ENCODE measurements at places on chromosomes 7 and 10. TPM values are rescaled to one million over a fixed set of nuclear protein-coding genes. Genes with fewer than 3 reads are reported as not detected.

The UPP1 gene
- 8.3 TPM for polyA plus RNA-seq

The VWA2 gene
- not detected for polyA plus RNA-seq

The CYP26C1 gene
- polyA plus RNA-seq, result not detected

The LMOD2 gene
- polyA plus RNA-seq, result not detected

The AGR2 gene
- 0.60 TPM for polyA plus RNA-seq

The CALCR gene
- not detected for polyA plus RNA-seq

The RAMP3 gene
- not detected for polyA plus RNA-seq

The TBC1D12 gene
- polyA plus RNA-seq, result 4.1 TPM

The SPDYE1 gene
- polyA plus RNA-seq, result not detected

- no peak for DNase-seq
Observed at GRCh38 chr7:100467638-100468373, 3.7 kb upstream of the SPACDR start.

DNA sequence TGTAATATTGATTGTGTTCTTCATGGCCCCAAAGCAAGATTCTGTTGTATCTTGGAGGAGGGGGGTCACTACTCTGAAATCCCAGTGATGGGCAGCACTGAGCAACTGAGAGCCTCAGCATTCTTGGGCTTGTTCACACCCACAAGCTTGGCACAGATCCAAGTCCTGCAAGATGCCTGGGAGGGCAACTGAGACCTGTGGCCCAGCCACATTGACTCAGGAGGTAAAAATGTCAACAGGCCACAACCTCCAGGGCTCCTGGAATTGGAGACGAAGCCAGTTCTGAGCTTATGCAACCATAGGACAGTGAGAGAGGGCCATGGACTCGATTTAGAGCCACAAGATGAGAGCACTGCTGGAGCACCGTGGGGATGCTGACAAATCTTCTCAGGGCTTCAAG, 3.1 kb upstream of the DOCK1 start:
- peak; percentile 26 for DNase-seq

DNA sequence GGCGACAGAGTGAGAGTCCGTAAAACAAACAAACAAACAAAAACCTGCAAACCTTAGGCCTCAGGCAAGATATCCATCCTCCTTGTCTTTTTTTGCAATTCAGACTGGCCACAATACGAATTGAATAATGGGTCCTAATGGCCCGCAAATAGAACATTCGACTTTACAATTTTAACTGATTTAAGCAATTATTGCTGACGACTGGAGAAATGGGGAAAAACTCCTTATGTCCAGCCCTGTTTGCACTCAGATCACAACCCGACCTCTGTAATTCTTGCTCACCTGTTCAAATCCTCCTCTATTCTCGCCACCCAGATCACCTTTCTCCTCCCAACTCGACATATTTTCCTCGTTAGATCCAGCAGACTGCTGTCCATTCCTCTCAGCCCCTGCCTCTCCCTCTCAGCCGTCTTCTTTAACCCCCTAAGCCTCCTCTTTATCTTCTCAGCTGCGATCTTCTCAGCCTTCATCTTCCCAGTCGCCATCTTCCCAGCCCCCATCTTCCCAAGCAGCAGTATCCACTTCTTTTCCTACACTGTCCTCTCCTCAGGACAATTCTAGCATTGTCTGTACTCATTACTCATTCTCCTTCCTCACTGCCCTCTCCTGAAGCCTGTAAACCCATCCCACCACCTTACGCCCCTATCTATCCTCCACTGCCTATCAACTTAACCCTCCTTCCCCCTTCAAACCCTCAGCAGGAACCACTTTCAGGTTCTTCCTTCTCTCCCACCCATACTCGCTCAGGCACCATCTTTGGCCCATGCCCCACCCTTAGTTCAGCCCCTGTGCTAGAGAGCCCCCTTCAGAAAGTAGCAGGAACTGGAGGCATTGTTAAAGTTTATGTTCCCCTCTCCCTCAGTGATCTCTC, 61.8 kb downstream of the LRRC17 start:
- no peak for DNase-seq

- no peak for DNase-seq
Observed at GRCh38 chr7:100089458-100090196, 858 bp downstream of the COPS6 start.

DNA sequence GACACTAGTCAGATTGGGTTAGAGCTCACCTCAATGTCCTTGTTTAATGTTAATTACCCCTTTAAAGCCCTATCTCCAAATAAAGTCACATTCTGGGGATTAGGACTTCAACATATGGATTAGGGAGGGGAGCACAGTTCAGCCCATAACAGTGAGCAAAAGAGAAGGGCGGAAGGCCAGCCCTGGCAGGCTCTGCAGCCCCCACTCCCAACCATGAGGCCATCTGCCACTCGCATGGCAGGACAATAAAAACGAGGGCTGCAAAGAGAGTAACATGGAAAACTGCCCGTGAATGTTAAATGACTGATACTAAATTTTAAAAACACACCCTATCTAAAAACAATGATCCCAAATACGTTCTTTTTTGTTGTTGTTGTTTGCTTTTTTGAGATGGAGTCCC, 38.7 kb downstream of the RGS10 start:
- no peak for DNase-seq

DNA sequence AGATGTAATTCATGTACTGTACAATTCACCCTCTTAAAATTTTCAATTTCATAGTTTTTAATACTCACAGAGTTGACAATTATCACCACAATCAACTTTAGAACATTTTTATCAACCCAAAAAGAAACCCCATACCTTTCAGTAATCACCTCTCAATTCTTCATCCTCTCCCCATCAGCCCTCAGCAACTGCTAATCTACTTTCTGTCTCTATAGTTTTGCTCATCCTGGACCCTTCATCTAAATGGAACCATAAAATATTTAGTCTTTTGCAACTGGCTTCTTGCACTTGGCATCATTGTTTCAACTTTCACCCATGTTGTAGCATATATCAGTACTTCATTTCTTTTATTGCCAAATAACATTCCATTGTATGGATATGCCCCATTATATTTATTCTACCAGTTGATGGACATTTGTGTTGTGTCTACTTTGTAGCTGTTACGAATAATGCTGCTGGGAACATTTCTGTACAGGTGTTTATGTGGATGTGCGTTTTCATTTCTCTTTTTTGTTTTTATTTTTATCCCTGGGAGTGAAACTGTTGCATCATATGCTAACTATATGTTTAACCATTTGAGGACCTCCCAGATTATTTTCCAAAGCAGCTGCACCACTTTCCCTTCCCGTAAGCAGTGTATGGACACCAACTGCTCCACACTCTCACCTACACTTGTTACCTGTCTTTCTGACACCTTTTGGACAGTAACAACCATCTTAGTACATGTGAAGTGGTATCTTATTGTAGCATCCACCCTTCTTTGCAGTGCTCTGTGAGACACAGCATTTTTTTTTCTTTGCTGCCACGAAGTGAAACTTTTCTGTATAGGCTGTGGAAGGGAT, 65.4 kb upstream of the APBB1IP start:
- DNase-seq, result no peak

DNA sequence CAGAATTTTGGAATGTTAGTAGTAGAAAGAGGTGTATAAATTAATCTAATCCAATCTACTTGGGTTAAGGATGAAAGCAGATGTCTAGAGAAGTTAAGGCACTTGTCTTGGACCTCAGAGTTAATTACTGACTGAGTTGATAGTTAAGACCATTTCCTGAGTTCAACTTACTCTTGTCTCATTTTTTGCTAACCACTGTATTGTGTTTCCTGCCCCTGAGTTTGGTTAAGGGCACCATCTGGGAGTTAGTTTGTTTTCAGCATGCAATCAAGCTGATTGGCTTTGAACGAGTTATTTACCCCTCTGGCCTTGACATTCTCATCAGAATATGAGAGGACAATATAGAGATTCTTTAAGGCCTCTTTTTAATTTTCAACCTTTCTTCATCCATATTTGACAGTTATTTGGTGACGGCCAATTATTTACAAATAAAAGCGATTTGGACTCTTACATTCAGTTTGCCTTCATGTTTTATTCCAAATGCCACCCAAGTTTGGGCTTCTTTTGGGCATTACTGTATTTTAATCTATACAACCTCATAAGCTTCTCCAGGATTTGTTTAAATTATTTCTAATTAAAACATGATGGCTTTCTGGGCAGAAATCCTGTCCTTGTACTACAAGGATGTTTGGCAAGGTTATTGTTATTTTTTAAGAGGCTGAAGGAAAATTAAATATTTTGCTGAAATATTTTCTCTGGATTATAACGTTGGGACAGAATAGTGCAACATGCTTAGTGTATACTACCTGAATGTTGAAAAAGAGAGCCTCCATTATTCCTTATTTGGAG, 225.0 kb downstream of the CACNB2 start:
- DNase-seq, result no peak

GRCh38 chr10:23291551-23292334, 52.9 kb downstream of the C10orf67 start:
- no peak for DNase-seq

GRCh38 chr10:22679608-22680007, 34.8 kb downstream of the PIP4K2A start:
- no peak for DNase-seq

GRCh38 chr7:155356323-155357105, 58.8 kb downstream of the INSIG1 start:
- no peak for DNase-seq

- no peak for DNase-seq
Observed at GRCh38 chr10:82266438-82266837, 391.4 kb downstream of the NRG3 start.

GRCh38 chr10:101224060-101224909, 5.0 kb downstream of the LBX1 start:
- no peak for DNase-seq

DNA sequence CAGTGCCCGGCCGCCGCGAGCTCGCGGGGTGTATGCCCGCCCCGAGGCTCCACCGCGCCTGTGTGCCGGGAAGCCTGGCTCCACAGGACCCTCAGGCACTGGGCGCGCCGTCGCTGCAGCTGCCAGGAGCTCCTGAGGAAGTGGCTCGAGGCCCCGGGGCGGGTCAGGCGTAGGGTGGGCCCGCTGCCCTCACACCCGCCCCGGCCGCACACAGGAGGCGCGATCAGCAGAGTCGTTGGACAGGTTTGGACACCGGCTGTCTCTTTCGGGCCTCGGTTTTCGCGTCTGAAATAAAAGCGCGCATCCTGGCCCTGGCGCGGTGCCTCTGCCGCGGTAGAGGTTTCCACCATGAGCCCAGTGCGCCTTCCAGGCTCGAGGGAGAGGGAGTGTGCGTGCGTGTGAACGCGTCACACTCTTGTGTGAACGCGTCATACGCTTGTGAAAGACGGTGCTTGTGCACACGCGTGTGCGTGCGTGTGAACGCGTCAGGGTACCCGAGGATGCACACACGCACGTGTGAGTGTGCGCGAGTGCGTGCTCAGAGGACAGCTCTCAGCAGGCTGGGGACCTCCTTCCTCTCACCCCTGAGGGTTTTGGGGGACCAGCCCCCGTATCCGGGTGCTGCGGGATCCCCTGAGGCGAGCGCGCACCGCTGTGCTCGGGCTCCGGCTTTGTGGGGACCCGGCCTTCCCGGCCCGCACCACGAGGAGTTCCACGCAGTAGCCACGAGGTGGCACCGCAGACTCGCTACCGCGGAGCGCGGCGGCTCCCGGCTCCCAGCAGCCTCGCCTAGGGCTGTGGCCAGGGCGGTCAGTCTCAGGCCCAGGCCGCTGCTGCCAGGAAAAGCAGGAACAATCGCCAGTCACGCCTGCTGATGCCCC, 83.8 kb downstream of the BMS1 start:
- peak; percentile 26 for DNase-seq

GRCh38 chr7:151010307-151011096, 13.8 kb downstream of the ATG9B start:
- no peak for DNase-seq

Measured in AG04450 (cell line).